ENCODE measurements at places on chromosomes 1 and 21.

DNA sequence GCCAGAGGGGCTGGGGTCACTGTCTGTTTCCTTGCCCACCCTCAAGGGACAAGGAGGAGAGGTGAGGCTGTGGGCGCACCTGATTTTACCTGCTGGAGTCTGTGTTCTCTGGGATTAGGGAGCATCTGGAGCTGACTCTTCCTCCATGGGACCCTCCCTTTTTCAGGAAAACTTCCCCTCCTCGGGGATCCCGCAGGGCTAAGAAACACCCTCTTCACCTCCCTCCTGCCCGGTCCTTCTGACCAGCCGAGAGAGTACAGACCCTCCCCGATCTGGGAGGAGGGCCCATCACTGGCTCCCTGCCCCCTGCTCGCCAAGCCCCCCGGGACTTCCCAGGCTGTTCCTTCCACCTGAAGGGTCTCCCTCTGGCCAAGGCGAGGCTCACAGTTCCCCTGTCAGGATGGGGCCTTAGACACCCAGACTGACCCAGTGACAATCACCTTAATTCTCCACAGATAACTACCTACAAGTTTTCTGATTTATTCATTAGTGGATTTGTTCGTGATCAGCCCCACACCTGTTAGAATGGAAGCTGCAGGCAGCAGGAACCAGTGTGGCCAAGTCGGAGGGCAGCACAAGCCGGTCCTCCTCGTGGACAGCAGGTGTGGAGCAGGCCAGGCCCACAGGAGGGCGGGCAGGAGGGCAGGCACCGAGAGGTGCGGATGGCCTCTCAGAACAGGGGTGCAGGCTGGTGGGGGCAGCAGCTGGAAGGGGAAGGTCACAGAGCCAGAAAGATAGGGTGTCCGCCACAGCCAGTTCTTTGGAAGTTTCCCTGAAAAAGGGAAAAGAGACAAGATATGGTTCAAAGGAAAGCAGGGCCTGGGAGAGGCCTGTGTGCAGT, 15.9 kb upstream of the SAMD11 start:
- no peak for DNase-seq

DNA sequence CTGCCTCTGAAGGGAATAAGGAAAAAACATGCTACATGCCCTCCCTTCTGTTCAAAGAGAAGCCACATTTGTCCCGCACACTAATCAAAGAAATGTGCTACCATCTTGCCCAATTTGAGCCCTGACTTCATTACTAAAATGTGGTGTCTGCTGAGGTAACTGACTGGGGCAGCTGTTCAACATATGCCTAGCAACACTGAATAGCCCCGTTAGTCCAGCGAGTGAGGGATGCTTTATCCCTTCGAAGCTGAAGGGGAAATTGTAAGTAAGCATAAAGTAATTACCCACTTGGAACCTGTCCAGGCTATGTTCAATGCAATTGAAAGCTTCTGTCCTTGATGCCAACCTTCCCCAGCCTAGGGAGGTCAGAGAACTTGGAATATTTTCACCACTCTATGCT, 310.6 kb downstream of the SEC16B start:
- no peak for DNase-seq

- peak; percentile 98 for DNase-seq
These were observed 34.4 kb downstream of the CAPZB start for GRCh38 chr1:19450811-19451515.

DNA sequence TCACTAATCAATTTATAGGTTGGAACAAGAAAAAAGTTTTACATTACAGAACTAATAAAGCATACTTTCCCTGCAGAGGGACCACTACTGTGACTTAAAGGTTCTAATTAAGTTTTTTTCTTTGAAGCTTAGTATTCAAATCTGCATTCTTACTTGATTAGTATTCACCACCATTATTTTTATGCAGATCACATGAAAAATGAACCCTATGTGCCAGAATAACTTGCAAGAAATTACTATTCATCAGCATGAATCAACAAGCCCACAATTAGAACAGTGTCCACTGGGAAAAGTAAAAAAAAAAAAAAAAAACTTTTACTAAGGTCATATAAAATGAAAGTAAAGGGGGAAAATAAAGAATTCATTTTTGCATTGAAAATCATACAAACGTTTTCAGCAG, 90.8 kb downstream of the SMYD3 start:
- DNase-seq, result peak; percentile 13

GRCh38 chr1:29256979-29257804, 20.9 kb downstream of the PTPRU start:
- DNase-seq, result no peak

GRCh38 chr1:83807821-83808220, 191.1 kb downstream of the TTLL7 start:
- no peak for DNase-seq

DNA sequence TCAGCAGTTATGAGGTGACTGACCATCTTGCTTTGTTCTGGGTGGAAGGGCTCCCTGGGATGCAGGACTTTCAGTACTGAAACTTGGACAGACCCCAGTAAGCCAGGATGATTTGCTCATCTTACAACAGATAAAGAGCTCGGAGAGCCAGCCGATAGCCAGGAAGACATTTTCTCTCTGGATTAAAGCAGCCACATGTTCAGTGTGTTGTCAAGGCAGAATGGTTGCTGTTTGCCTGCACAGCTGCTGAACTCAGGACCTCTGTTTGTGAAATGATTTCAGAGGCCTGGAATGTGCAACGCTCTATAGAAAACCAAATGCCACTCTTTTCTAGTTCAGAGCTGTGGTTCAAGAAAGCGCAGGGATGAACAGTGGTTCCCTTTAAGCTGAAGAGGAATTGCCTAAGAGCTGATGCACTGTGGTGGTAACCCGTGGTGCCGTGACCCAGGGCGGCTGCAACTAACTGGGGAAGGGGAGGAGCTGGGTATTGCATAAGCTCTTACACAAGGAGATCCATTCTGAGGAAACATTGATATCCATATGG, 40.7 kb downstream of the CASQ2 start:
- DNase-seq, result peak; percentile 91

- DNase-seq, result no peak
These were observed 28.0 kb upstream of the FOXO6 start for GRCh38 chr1:41333146-41333784.

DNA sequence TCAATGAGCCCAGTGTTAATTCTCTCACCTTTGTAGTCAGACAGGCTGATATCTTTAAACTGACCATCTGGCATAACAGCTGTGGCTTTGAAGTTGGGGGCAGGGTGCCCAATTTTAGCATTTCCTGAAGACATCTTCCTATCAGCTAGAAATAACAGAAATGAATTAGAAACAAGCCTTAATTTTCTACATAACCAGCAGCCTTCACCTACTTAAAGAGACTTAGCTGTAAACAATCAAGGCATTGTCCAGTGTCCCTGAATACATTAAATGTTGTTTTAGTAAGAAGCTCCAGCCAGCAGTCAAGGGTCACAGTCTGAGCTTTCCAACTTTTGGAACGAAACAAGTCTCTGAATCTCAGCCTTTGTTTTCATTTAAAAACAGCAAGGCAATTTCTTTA, 2.8 kb downstream of the PRDX1 start:
- no peak for DNase-seq

GRCh38 chr1:181060066-181060465, 26.3 kb downstream of the MR1 start:
- no peak for DNase-seq

GRCh38 chr1:22447621-22448111, 4.0 kb upstream of the ZBTB40 start:
- peak; percentile 70 for DNase-seq

- DNase-seq, result no peak
These were observed 12.1 kb upstream of the GRIK1 start for GRCh38 chr21:29951911-29952310.

GRCh38 chr21:26570203-26570602, 2.9 kb downstream of the CYYR1 start:
- DNase-seq, result no peak

DNA sequence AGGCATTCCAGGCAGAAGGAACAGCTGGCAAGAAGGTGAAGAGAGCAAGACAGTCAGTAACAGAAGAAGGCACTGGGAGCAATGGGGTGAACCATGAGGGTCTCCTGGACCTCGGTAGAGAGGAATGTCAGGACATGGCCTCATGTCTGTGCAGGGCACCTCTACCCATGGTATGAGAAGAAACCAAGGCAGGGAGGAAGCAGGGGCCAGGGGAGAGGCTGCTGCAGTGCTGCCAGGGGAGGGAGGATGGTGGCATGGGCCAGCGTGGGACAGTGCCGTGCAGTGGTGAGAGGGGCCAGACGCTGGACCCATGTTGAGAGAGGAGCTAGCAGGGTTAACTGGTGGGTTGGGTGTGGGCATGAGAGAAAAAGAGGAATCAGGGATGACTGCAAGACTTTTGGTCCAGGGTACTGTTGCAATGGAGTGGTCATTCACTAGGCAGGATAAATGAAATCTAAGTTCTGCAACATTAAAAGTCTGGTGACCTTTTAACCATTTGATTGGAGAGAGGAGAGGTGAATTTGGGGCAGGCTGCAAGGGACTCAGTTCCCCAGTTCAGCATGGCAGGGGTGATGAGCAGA, 577.6 kb downstream of the MATN1 start:
- no peak for DNase-seq

DNA sequence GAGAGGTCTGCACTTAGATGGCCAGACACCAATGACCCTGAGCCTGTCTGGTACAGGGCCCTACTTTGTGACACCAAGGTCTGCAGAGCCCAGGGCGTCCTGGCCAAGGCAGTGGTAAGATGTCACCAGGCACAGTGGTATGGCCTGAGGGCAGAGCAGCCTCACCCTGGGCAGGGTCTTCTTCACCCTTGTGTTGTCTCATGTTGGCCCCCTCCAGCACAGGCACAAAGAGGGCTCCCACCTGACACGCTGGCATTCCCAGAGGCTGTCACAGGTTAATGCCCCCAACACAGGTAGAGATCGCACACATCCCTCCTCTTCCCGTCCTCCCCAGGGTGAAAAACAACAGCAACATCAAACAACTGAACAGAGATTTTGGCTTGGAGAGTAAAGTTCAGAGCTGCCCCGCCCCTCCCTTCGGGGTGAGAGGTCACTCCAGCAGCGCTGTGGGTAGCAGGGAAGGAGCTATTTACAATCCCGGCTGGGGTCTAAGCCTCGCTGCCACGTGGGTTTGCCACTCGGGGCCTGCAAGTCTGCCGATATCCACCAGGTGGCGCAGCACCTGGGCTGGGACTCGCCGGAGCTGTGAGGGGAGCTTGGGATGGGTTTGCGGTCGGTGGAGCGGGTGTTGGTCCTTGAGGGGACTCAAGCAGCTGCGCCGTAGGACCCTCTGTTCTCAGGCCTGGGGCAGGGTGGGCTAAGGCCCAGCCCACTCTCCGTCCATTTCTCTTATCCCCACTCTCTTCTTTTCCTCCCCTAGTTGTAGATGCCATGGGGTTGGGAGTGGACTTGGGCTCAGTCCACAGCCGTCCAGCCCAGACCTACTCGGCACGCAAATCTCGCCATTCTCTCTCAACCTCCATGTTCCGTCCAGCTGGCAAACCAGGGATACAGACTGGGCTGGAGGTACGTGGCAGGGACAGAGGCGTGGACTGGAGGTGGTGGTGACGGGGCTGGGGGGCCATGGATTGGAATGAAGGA, 12.7 kb downstream of the EFNA3 start:
- DNase-seq, result no peak

GRCh38 chr21:14739590-14739989, 193.5 kb upstream of the SAMSN1 start:
- DNase-seq, result no peak

DNA sequence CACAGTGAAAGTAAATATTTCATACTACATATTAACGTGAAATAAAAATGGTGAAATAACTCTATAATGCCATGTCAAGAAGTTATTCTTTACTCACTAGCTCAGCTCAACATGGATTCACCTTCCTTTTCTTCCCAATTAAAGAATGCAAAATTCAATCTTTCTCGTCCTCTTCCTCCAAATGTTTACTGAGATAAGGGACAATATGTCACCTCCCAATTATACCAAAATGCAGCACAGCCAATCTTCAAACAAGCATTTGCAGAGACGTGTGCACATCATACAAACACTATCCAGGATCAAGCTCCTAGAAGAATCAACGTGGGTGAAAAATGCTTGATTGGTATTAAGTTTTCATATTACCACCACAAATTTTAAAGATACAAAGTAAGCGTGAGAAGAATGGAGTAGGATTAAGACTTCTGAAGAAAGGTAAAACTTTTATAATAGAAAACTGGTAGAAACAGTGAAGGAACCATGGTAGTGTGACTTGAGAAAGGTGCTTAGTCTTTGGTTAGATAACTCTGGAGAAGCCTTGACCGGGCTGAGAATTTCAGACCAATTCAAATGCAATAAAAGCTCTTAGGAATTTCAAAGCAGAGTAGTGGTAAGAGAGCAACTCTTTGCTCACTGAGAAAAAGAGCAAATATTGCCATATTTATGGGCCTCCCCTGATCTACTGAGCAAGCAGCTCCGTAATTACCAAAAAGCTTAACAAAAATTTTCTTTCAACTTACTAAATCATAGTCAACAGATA, 7.2 kb downstream of the PTP4A2 start:
- DNase-seq, result no peak

DNA sequence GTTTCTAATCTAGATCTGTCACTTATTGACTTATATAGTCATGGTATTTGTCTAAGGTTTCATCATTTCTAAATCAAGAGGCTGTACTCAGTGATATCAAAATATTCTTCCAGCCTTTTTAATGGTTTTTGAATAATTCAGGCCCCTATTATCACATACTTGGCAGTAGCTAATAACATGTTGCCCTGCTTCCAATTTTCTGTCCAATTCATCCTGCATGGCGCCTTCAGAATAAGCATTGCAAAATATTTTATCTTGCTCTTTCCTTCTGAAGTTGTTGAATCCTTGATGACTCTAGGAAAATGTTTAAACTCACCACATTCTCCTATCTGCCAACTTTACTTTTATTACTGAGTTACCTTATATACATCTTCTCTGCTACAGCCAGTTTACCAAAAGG, 517.2 kb upstream of the B3GALT2 start:
- no peak for DNase-seq

DNA sequence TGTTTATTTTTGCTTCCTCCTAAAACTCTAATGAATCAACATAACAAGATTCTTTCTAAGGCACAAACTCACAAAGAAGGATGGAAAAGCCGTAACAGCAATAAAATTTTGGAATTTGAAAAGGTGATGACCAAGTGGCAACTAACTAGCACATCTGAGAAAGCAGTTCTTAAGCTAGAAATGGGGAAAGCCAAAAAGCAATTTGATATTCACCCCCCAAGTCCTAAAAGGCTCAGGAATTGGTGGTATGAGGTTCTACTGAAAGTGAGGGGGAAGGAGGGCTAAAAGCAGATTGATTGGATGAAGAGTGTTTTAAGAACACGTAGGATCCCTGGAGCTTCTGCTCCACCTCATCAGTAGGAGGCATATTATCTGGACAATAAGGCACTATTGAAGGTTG, 43.4 kb upstream of the FBXO28 start:
- no peak for DNase-seq

- no peak for DNase-seq
These were observed 213.5 kb upstream of the IRF2BP2 start for GRCh38 chr1:234823191-234824176.

DNA sequence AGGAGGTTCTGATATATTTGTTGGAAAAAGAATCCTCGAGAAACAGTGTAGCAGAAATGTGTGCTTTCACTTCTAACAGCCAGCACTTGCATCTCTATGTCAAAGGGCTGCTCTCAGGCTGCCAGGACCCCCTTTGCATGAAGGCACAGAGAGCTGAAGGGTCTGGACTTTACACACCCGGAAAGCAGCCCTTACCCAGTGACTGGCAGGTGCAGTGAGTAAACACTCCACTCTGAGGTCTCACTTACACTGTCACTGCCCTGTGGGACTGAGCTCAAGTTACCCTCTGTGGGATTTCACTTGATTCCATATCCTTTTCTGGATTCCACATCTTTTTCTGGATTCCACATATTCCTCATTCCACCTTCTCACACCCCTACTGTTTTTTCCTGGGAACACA, 40.8 kb upstream of the PPP2R5A start:
- DNase-seq, result no peak

Measured in stromal cell of bone marrow (primary cell).